ENCODE measurements at places on chromosomes 11 and 22.
A peak's percentile ranks its signal among the peaks of the same experiment; 100 is the strongest.

DNA sequence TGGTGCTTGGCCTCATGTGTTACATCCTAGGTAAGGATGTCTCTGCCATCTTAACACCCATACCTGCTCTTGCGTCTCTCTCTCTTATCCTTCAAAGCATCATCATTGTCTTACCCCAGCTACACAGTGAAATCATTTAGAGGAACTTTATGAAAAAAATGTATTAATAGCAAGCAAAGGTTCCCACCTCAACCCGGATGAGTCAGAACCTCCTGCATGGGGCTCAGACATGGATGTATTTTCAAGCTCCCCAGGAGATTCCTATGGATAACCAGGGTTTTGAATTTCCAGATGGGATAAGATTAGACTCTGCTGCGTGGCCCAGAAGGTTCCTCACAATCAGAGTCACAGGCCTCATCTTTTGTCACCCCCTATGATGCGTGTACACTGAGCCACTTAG is 89.1 kb upstream of the NNMT start:
- no peak for DNase-seq

DNA sequence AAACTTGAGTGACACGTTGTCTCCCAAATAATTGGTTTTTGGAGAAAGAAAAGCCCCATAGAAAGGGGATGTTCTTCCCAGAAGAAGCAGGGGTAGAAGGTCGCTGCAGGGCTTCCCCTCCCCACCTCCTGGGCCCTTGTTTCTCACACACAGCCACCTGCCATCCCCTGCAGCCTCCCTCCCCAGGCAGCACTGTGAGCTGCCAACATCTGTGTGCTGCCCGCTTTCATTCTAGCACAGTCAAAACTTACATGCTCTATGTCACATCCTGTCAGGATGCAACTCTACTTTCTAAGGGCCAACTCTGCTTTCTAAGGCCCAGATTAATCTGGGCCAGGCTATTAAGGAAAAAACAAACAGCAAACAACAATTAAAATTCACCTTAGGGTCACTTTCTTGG is 309.4 kb upstream of the ZC3H12C start:
- DNase-seq = no peak

- peak; percentile 69 for DNase-seq
Observed at GRCh38 chr11:1832211-1832919, 2.4 kb upstream of the SYT8 start.

DNA sequence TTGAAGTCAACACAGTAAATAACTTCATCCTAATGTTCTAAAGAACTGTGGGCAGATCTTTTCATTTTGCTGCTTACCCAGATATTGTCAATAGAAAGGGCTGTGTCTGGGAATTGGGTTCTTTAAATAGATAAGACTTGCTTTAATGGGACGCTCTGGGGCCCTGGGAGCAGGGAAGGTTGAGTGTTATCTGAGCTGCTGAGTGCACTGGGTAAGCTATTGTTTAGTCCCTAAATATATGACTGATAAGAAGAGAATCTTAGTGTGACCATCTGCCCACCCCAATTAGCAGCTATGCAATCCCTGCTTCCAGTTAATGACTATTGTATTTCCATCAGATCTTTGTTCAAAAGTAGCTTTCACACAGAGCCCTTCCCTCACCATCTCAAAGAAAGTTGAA is 44.4 kb downstream of the ARHGAP42 start:
- DNase-seq = no peak

DNA sequence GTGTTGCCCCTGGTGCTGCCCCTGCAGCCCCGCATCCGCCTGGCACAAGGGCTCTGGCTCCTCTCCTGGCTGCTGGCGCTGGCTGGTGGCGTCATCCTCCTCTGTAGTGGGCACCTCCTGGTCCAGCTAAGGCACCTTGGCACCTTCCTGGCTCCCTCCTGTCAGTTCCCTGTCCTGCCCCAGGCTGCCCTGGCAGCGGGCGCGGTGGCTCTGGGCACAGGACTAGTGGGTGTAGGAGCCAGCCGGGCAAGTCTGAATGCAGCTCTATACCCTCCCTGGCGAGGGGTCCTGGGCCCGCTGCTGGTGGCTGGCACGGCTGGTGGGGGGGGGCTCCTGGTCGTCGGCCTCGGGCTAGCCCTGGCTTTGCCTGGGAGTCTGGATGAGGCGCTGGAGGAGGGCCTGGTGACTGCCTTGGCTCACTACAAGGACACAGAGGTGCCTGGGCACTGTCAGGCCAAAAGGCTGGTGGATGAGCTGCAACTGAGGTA is 278 bp downstream of the ROM1 start:
- no peak for DNase-seq

GRCh38 chr22:36236388-36237319 is 2.7 kb downstream of the APOL2 start:
- DNase-seq = no peak

DNA sequence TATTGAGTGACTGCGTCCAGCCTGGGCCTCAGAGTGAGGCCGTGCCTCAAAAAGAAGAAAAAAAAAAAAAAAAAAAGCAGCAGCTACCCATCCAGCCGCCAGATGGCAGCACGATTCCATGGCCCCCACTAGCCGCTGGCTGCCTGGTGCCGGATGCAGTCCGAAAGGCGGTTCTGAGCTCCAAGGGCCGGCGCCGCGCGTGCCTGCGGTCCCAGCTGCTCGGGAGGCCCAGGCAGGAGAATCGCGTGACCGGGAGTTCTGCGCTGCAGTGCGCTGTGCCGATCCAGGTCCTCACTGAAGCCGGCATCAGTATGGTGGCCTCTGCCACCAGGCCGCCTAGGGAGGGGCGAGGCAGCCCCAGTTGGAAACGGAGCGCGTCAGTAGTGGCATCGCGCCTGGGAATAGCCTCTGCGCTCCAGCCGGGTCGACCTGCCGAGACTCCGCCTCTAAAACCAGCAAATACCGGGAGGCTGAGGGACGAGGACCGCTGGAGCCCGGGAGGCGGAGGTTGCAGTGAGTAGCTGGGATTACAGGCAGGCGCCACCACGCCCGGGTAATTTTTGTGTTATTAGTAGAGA is 19.3 kb downstream of the SCARF2 start:
- DNase-seq = peak; percentile 67

DNA sequence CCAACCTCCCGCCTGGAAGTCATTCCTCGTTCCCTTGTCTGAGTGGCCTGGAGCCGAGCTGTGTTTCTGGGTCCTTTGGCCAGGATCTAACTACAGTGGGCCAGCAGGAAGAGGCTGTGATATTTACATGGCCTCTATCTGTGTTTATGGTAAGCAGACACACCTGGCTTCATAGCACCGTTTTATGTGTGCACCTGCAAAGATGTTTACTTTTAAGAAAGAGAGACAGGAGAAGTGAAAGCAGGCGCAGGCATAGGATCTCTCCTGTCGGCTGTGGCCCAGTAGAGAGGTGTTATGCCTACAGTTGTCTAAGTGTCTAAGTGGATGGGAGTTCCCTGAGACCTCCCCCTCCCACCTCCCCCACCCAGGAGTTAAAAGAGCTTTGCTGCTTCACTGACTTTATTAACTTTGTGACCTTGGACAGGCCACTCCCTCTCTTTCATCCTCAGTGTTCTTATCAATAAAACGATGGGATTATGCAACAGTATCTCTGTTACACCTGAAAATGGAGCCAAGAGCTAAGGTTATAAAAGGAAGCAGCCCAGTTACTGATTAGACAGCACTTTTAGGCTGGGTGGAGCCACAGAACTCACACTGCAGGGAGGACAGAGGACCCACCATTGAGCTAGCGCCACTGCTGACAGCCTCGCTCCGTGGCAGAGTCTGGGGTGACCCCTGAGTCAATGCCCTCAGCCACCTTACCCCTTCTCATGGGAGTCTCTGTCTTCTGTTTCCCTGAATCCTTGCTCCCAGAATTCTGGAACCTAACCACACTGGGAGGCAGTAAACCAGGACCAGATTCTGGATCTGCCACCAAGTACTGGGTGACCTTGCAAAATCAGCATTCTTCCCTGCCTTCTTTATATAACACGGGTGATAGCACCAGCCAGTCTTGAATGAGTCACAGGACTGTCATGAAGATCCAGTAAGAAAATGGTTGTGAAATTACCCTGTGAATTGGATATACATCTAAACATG is 22.0 kb downstream of the ST14 start:
- DNase-seq = no peak

- no peak for DNase-seq
Observed at GRCh38 chr22:50516068-50516467, 8.0 kb downstream of the NCAPH2 start.

DNA sequence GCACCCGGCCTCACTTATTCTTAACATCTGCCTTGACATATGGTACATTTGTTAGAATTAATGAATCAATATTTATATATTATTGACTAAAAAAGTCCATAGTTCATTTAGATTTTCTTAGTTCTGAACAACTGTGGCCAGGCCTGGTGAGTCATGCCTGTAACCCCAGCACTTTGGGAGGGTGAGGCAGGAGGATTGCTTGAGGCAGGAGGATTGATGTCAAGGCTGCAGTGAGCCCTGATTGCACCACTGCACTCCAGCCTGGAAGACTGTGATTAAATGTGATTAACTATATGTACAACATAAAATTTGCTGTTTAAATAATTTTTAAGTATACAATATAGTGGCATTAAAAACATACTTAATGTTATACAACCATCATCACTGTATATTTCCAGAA is 5.6 kb downstream of the UVRAG start:
- DNase-seq = no peak

- DNase-seq = no peak
Observed at GRCh38 chr22:46422896-46423295, 87.4 kb downstream of the TRMU start.

- DNase-seq = no peak
Observed at GRCh38 chr11:78532991-78533390, 41.7 kb downstream of the NARS2 start.

DNA sequence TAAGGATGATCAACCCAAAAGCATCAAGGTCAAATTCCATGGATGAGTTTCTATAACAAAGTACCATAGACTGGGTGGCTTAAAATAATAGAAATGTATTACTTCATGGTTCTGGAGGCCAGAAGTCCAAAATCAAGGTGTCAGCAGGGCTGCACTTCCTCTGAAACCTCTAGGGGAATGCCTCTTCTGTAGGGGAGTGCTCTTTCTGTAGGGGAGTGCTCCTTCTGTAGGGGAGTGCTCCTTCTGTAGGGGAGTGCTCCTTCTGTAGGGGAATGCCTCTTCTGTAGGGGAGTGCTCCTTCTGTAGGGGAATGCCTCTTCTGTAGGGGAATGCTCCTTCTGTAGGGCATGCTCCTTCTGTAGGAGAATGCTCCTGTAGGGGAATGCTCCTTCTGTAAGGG is 65.5 kb downstream of the FBLN1 start:
- no peak for DNase-seq
